Fibroblast of lung (primary cell): ENCODE measurements at places on chromosomes 11 and 22.

- H3K36me3 ChIP-seq: peaks cover 6% of the 10 kb centered on the region
- DNase-seq: peak; percentile 92
- peaks cover 5% of the 10 kb centered on the region for H3K4me1 ChIP-seq
- H3K27me3 ChIP-seq: no peaks in the 10 kb centered on the region
- H3K4me3 ChIP-seq: no peak overlapping the region
- peak overlapping the region; percentile 77 for H3K27ac ChIP-seq
These were observed 67.9 kb downstream of the YAP1 start for GRCh38 chr11:102177974-102178631.

- H3K4me1 ChIP-seq: peaks cover 24% of the 10 kb centered on the region
- peak overlapping the region; percentile 67 for H3K27ac ChIP-seq
- no peak overlapping the region for H3K4me3 ChIP-seq
These were observed 10.8 kb downstream of the LIF start for GRCh38 chr22:30235687-30236170.

GRCh38 chr22:35649636-35650250 lies 1.5 kb downstream of the APOL6 start:
- no peak for DNase-seq
- no peak overlapping the region for H3K27ac ChIP-seq
- no peaks in the 10 kb centered on the region for H3K27me3 ChIP-seq
- peak overlapping the region; percentile 89 for H3K4me3 ChIP-seq

- no peak overlapping the region for H3K4me3 ChIP-seq
- H3K4me1 ChIP-seq: peaks cover 28% of the 10 kb centered on the region
- DNase-seq: peak; percentile 40
These were observed 117.4 kb downstream of the SGSM3 start for GRCh38 chr22:40487663-40488249.

GRCh38 chr11:20022363-20023081 lies 137.8 kb downstream of the DBX1 start:
- no peaks in the 10 kb centered on the region for H3K27me3 ChIP-seq
- H3K27ac ChIP-seq: no peak overlapping the region
- no peaks in the 10 kb centered on the region for H3K4me1 ChIP-seq
- H3K4me3 ChIP-seq: no peak overlapping the region
- peak; percentile 78 for DNase-seq

DNA sequence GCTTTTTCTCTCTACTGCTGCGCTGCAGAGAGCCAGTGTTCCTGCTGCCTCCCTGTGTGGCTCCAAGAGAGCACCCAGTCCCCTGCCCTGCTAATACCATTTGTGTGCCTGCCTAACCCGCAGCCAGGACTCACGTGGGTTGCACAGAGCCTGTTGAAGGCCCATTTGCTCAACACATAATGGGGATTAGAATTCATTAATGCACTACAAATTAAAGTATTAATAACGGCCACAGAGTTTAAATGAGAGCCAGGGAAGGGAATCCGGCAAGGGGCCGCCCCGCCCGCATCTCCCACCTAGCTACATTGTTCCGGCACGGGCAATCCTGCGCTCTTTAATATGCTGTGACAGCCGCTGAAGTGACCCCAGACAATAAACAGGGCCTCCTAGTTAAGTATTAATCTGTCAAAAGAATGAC lies 211.3 kb downstream of the NXPE2 start:
- H3K27me3 ChIP-seq: no peaks in the 10 kb centered on the region
- no peak for DNase-seq
- no peak overlapping the region for H3K27ac ChIP-seq

DNA sequence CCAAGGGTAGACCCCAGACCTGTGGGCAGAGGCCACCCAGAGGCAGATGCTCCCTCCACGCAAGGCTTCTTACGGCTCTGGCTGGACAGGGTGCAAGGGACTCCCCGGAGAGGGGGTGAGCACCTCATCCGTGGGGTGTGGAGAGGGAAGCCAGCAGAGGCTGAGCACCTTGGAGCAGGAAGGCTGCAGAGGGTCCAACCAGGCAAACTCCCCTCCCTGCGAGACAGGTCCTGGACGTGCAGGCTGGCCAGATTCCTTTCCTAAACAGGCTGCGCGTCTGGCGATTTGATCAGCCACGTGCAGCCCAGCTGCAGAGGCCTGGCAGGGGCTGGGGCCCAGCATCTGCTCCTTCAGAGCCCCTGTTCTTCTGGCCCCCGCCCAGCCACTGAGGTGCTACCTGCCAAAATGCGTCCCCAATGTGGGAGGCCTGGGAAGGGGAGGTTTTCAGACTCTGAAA lies 49.3 kb downstream of the WNT11 start:
- no peak overlapping the region for H3K27ac ChIP-seq
- H3K27me3 ChIP-seq: no peaks in the 10 kb centered on the region
- peaks cover 2% of the 10 kb centered on the region for H3K4me1 ChIP-seq

GRCh38 chr11:60767388-60767811 lies 10.7 kb downstream of the MS4A15 start:
- H3K27me3 ChIP-seq: peaks cover 3% of the 10 kb centered on the region
- H3K4me1 ChIP-seq: no peaks in the 10 kb centered on the region
- no peak for DNase-seq
- H3K36me3 ChIP-seq: no peaks in the 10 kb centered on the region
- no peak overlapping the region for H3K27ac ChIP-seq

GRCh38 chr22:24566899-24567511 lies 11.2 kb downstream of the SNRPD3 start:
- H3K36me3 ChIP-seq: peaks cover 12% of the 10 kb centered on the region
- no peak overlapping the region for H3K4me3 ChIP-seq
- no peak overlapping the region for H3K27ac ChIP-seq
- no peaks in the 10 kb centered on the region for H3K4me1 ChIP-seq
- no peak for DNase-seq

GRCh38 chr22:46625113-46625842 lies 5.1 kb downstream of the GRAMD4 start:
- DNase-seq: no peak
- no peaks in the 10 kb centered on the region for H3K36me3 ChIP-seq
- H3K27ac ChIP-seq: no peak overlapping the region
- no peaks in the 10 kb centered on the region for H3K4me1 ChIP-seq
- H3K27me3 ChIP-seq: no peaks in the 10 kb centered on the region

DNA sequence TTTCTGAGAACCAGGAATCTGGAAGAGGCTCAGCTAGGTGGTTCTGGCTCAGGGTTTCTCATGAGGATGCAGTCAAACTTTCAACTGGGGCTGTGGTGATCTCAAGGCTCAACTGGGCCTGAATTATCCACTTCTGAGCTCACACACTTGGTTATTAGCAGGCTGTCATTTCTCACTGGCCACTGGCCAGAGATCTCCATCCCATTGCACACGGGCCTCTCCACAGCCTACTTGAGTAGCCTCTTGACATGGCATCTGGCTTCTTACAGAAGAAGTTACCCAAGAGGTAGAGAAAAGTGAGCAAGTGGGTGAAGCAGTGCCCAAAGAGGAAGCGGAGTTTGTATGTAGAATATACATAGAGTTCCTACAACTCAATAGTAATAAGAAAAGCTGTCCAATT lies 16.0 kb downstream of the CALCA start:
- no peaks in the 10 kb centered on the region for H3K36me3 ChIP-seq
- H3K27me3 ChIP-seq: no peaks in the 10 kb centered on the region
- no peak for DNase-seq

DNA sequence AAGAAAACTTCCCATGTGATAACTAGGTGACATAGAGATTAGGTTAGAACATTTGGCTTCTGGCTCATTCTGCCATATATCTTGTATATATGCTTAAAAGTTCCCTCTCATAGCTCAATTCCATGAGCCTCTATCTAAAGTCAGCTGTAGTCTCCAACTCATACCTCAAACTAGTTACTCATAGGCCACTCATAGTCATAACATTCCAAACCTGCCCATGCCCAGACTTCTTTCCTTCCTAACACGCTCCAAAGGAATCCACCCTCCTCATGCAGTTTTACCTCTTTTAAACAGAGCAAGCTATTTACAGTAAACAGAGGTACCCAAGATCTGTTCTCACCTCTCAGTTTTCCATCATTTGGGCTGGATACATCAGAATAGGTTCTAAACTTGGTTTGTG lies 39.4 kb downstream of the GLYATL2 start:
- H3K27ac ChIP-seq: no peak overlapping the region
- no peaks in the 10 kb centered on the region for H3K4me1 ChIP-seq
- no peaks in the 10 kb centered on the region for H3K27me3 ChIP-seq
- H3K36me3 ChIP-seq: no peaks in the 10 kb centered on the region
- no peak for DNase-seq

- peaks cover 11% of the 10 kb centered on the region for H3K4me1 ChIP-seq
- peak; percentile 86 for DNase-seq
- H3K4me3 ChIP-seq: no peak overlapping the region
These were observed 18.4 kb upstream of the TLCD5 start for GRCh38 chr11:120306519-120307242.

DNA sequence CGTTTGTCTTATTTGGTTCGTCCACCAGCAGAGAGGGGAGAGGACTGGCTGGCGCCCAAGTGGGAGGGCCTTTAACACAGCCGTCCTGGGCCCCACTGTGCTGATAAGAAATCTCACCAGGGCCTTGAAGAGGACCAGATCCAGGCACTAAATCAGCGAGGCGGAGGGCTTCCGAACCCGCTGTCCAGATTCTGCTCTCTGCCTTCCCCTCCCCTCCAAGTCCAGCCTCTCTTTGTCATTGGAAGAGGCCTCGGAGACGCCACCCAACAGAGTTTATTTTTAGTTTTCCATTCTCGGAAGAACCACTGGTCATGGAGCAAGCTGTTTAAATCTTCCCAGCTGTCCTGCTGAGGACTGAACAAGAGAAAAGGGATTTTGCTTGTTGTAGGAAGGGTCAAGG lies 9.3 kb upstream of the FXYD6 start:
- H3K4me1 ChIP-seq: no peaks in the 10 kb centered on the region
- DNase-seq: no peak
- no peaks in the 10 kb centered on the region for H3K27me3 ChIP-seq
- no peak overlapping the region for H3K4me3 ChIP-seq
- no peak overlapping the region for H3K27ac ChIP-seq

- H3K4me1 ChIP-seq: peaks cover 2% of the 10 kb centered on the region
- H3K4me3 ChIP-seq: no peak overlapping the region
- H3K36me3 ChIP-seq: no peaks in the 10 kb centered on the region
- no peaks in the 10 kb centered on the region for H3K27me3 ChIP-seq
These were observed 10.9 kb downstream of the MTNR1B start for GRCh38 chr11:92980312-92980711.

GRCh38 chr22:38317122-38317994 lies at the start of gene CSNK1E:
CSNK1E (minus strand) TSS chr22:38317433; CDS start chr22:38314157, 3,276 bp downstream.
- H3K36me3 ChIP-seq: peaks cover 3% of the 10 kb centered on the region
- peak within 1 kb of the TSS; percentile 94 for H3K27ac ChIP-seq
- no peaks in the 10 kb centered on the region for H3K27me3 ChIP-seq

- no peaks in the 10 kb centered on the region for H3K36me3 ChIP-seq
- H3K27ac ChIP-seq: no peak overlapping the region
- H3K4me1 ChIP-seq: no peaks in the 10 kb centered on the region
- no peak for DNase-seq
- H3K4me3 ChIP-seq: no peak overlapping the region
These were observed 53.4 kb upstream of the SPATA19 start for GRCh38 chr11:133898770-133899115.

- H3K4me1 ChIP-seq: no peaks in the 10 kb centered on the region
- DNase-seq: no peak
- H3K4me3 ChIP-seq: no peak overlapping the region
- H3K27me3 ChIP-seq: no peaks in the 10 kb centered on the region
- H3K36me3 ChIP-seq: no peaks in the 10 kb centered on the region
- H3K27ac ChIP-seq: no peak overlapping the region
These were observed 23.3 kb upstream of the WEE1 start for GRCh38 chr11:9550191-9550628.

DNA sequence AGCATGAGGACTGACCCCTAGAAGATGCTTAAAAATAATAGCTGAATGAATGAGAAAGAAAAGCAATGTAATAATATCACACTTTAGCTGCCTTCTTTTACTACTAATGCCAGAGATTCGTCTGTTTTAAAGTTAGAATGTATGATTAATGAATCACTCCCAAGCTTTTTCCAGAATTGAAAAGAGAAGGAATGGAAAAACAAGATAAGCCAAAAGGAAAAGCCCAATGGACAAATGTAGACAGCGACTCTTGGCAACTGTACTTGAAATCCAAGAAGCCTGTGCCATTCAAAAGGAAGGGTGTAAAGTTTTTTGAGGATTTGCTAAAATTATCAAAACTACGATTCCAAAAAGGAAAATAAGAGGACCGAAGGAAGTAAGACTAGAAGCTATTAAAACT lies 40.8 kb upstream of the PAMR1 start:
- no peak overlapping the region for H3K27ac ChIP-seq
- no peaks in the 10 kb centered on the region for H3K36me3 ChIP-seq
- no peaks in the 10 kb centered on the region for H3K27me3 ChIP-seq
- no peak overlapping the region for H3K4me3 ChIP-seq
- no peak for DNase-seq
- H3K4me1 ChIP-seq: no peaks in the 10 kb centered on the region

- H3K4me3 ChIP-seq: no peak overlapping the region
- H3K27me3 ChIP-seq: no peaks in the 10 kb centered on the region
- H3K4me1 ChIP-seq: no peaks in the 10 kb centered on the region
- DNase-seq: peak; percentile 34
These were observed 941.7 kb downstream of the NTM start for GRCh38 chr11:132312161-132312560.

GRCh38 chr22:32574958-32575910 lies 100.6 kb downstream of the FBXO7 start:
- no peak overlapping the region for H3K4me3 ChIP-seq
- H3K27me3 ChIP-seq: peaks cover 6% of the 10 kb centered on the region
- no peak overlapping the region for H3K27ac ChIP-seq
- DNase-seq: peak; percentile 11
- no peaks in the 10 kb centered on the region for H3K36me3 ChIP-seq

GRCh38 chr22:49534386-49534785 lies 293.3 kb downstream of the BRD1 start:
- no peak overlapping the region for H3K27ac ChIP-seq
- H3K27me3 ChIP-seq: no peaks in the 10 kb centered on the region
- H3K4me3 ChIP-seq: no peak overlapping the region
- H3K36me3 ChIP-seq: no peaks in the 10 kb centered on the region
- no peaks in the 10 kb centered on the region for H3K4me1 ChIP-seq
- DNase-seq: no peak
